AG09309 (cell line): ENCODE measurements at places on chromosomes 7 and 10.

GRCh38 chr10:48215486-48216203 is 58.9 kb downstream of the FRMPD2 start:
- no peak for DNase-seq

- no peak for DNase-seq
These were observed 83.6 kb downstream of the WDFY4 start for GRCh38 chr10:48768144-48768766.

DNA sequence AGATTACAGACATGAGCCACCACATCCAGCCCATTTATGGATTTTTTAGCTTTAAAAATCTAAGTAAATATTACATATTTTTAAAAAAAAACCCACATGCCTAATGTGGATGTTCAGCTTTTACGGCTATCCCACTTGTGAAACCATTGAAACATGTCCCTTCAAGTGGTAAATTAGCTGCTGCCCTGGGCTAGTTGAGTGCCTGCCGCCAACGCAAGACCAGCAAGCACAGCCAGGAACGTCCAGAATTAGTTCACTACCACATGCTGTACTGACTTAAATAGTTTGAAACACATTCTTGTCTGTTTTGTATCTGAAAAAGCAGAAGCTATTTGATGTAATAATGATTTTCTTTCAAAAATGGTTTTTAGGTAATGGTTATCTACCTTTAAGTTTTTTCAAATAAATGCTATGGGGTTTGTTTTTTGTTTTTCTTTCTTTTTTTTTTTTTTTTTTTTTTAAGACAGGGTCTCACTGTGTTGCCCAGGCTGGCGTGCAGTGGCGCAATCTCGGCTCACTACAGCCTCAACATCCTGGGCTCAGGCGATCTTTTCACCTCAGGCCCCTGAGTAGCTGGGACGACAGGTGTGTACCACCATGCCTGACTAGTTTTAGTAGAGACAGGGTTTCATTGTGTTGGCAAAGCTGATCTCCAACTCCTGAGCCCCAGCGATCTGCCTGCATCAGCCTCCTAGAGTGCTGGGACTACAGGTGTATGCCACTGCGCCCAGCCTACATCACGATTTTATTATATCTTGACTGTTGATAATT is 57.0 kb downstream of the KLRG2 start:
- no peak for DNase-seq

DNA sequence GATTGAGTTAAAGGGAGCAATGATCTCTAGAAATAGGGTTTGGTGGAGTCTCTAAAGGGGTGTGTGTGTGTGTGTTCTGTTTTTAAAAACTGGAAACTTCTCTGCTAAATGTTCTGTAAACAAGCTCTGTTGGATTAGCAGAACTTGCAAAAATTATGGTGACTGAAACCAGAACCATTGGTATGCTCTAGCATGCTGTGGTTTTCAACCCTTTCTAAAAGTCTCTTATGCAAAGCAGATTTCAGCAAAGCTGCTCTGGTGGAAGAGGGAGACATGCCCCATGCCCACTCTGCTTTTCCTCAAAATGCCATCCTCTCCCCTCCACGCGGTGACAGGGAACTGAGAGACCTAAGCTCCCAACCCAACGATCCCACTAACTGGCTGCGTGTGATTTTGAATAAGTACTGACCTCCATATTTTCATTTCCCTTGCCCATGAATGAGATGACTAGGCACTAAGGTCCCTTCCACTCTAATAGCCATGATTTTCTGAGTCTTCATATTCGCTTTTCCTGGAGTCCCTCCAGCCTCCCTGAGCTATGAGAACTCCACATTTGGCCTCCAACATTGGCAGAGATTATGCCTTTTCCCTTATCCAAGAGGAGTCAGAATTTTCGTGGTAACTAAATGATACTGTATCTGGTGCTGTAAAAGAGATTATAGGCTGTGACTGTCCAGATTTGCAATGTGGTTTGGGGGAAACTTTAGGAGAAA is 117.3 kb upstream of the PALS2 start:
- no peak for DNase-seq

DNA sequence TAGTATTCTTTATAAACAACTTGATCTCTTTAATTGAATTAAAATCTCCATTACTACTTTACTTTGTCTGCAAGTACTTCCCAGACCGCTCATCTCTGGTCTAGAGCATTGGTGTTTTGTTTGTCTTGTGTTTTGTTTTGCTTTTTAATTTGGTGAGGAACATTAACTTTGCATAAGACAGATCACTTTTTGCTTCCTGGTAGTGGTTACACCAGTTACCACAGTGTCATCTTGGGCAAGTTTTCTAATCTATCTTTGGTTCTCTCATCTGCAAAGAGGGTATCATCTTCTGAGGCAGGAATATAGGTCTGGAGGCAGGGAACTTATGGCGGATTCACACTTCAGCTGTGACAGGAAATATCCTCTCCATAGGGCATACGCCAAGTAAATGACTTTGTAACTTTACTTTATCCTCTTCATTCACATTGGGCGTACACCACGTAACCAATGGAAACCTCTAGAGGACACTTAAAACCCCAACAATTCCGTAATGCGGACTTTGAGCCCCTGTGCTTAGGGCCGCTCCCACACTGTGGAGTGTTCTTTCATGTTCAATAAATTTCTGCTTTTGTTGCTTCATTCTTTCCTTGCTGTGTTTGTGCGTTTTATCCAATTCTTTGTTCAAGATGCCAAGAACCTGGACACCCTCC is 83.2 kb upstream of the JAZF1 start:
- DNase-seq = no peak

GRCh38 chr7:36062154-36062815 is 90.8 kb upstream of the EEPD1 start:
- DNase-seq = no peak

DNA sequence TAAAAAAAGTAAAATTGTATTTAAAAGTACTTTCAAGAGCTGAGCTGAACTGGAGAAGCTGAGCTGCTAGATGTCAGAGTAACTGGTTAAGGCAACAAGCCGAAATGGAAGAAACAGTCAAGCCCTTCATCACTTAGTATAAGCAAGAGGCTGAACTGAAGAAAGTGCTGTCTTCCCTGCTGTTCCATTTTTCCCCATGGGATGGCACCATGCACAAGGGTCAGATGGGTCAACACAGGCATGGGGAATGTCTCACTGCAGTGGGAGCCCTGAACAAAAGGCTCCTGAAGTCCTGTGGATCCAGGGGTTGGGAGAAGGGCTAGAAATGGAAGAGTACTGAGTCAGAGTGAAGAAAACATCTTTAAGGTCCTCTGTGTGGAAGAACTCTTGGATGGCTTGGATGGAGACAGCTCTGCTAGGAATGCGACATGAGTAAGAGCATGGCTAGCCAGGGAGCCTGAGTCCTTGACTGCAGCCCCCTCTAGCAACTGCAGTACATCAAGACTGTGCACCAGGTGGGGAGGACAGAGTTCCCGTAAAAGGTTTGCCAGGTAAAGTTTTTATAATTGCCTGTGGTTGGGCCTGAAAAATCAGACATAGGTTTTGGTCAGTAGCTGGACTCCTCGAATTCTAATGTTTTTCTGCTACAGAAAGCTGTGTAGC is 348.3 kb downstream of the GPR158 start:
- no peak for DNase-seq

GRCh38 chr7:47807756-47808155 is 140.5 kb downstream of the PKD1L1 start:
- DNase-seq = no peak

DNA sequence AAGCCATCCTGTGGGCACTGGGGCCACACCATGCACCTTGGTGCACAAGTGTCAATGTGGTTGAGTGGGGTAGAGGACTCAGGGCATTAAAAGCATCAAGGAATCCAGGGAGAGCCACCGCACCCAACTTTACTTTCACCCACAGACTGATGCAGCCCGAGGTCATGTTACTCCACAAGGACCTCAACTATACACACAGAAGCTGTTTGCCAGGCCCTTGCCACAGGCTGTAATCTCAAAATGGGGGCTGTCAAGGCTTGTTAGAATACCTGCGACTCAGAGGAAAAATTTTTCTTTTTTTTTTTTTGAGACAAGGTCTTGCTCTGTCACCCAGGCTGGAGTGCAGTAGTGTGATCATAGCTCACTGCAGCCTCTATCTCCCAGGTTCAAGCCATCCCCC is 26.5 kb upstream of the KCTD7 start:
- DNase-seq = no peak
